ENCODE measurements at places on chromosomes 1 and 21. TPM values are rescaled to one million over a fixed set of nuclear protein-coding genes. Genes with fewer than 3 reads are reported as not detected.

- H3K27ac ChIP-seq, result no peak overlapping the region
- no peak overlapping the region for H3K4me3 ChIP-seq
- H3K36me3 ChIP-seq, result no peaks in the 10 kb centered on the region
These were observed 14.1 kb upstream of the PADI4 start for GRCh38 chr1:17293681-17294425.

GRCh38 chr21:32382108-32382644 lies 10.6 kb downstream of the URB1 start:
- H3K27ac ChIP-seq, result peak overlapping the region; percentile 54
- H3K4me3 ChIP-seq, result no peak overlapping the region
- no peak for DNase-seq

DNA sequence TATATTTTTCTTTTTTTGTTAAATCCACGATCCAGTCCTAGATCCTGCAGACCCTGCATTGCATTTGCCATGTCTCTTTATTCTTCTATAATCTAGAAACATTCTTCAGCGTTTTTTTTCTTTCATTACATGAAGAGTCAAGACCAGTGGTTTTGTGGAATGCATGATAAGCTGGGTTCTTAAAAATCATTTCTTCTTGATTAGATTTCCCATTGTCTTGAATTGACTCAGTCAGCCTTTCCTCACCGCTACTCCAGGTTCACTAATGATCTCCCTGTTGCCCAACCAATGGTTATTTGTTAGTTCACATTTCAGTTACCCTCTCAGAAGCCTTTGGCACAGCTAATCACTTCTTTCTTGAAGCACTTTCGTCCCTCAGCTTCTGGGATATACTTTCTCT lies 25.2 kb downstream of the CHD1L start:
- no peaks in the 10 kb centered on the region for H3K4me1 ChIP-seq
- H3K27me3 ChIP-seq, result no peaks in the 10 kb centered on the region
- DNase-seq, result no peak
- no peak overlapping the region for H3K4me3 ChIP-seq
- no peaks in the 10 kb centered on the region for H3K36me3 ChIP-seq
- H3K27ac ChIP-seq, result no peak overlapping the region

- H3K4me1 ChIP-seq, result no peaks in the 10 kb centered on the region
- no peak for DNase-seq
- H3K36me3 ChIP-seq, result no peaks in the 10 kb centered on the region
- H3K27ac ChIP-seq, result no peak overlapping the region
- no peaks in the 10 kb centered on the region for H3K27me3 ChIP-seq
These were observed 23.0 kb upstream of the WLS start for GRCh38 chr1:68255301-68255700.

The CNIH3 gene
- 2.8 TPM for total RNA-seq

DNA sequence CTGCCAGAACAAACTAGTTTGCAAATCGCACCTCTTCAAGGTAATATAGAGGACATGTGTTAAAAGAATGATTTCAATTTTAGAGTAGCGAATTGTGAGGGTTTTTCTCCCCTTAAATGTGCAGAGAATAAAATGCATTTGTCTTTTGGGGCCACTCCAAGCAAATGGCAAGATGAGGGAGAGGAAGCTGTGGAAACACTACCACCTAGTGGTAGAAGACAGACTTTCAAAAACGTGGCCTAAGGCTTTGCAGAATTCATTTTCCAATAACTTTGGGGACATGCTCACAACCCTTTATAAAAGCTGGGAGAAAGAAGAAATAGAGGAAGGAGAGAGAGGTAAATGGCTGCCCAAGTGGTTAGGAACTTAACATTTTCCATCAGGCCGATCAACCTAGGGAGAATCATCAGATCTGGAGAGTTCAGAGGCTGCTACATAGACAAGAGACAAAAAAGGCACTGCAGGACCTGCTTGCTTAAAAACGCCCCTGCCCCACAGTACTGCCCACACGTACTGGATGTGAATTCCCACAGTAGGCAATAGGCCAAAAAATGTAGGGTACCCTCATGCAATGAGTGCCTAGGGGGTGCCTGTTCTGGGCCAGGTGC lies 15.7 kb upstream of the RCAN1 start:
- H3K27ac ChIP-seq, result no peak overlapping the region
- DNase-seq, result peak; percentile 67
- no peaks in the 10 kb centered on the region for H3K27me3 ChIP-seq
- no peak overlapping the region for H3K4me3 ChIP-seq
- no peaks in the 10 kb centered on the region for H3K36me3 ChIP-seq
- no peaks in the 10 kb centered on the region for H3K4me1 ChIP-seq

The GSTM1 gene
- total RNA-seq, result 21.1 TPM

The DUSP23 gene
- 17.2 TPM for total RNA-seq

DNA sequence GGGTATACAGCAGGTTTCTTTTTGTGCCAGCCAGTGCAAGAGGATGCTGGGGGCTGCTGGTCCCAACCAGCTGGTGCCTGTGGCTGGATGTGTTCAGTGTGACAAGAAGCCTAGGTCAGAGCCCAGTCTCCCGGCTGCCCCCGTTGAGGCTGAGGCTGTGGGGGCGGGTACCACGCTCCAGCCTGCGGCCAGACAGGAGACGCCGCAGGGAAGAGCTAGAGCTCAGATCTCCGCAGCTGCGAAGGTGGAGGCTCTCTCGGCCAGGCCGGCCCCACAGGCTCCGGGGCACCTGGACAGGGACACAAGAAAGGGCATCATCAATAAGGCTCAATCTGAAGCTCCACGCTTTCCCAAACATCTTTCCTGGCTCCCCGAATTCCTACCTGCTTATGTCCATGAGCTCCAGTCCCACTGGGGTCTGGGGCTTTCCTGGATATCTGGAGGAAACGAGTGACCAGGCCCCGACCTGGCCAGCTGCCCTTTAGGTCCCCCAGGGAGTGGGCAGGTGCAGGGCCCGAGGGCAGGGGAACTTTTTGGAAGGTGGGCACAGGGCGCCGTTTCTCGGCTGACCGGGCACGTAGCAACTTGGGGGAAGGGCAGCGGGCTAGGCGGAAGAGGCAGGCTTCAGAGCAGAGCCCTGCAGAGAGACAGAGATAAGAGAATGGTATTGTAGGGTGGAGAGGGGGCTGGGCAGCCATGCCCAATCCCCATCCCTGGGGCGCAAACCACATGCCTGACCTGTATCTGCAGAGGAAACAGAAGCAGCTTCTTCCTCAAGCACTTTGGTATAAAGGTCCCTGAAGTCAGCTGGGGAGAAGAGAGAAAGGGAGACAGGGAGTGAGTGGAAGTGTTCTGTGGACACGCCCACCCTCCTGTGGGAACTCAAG lies 7.4 kb downstream of the ENTREP3 start:
- H3K36me3 ChIP-seq, result no peaks in the 10 kb centered on the region
- DNase-seq, result no peak
- no peaks in the 10 kb centered on the region for H3K27me3 ChIP-seq
- no peak overlapping the region for H3K4me3 ChIP-seq
- H3K4me1 ChIP-seq, result peaks cover 14% of the 10 kb centered on the region
- H3K27ac ChIP-seq, result no peak overlapping the region

All from hepatocyte (in vitro differentiated cells).